ENCODE measurements at places on chromosomes 4 and X. TPM values are rescaled to one million over a fixed set of nuclear protein-coding genes. Genes with fewer than 3 reads are reported as not detected.

PPP1R2C gene
- not detected for total RNA-seq

STK32B gene
- 1.9 TPM for total RNA-seq

LPAR4 gene
- not detected for total RNA-seq

SPARCL1 gene
- total RNA-seq: 0.72 TPM

FAM50A gene
- 60.5 TPM for total RNA-seq

SOX3 gene
- not detected for total RNA-seq

SLC16A2 gene
- total RNA-seq: 2.1 TPM

VCX3A gene
- not detected for total RNA-seq

SPANXN3 gene
- total RNA-seq: not detected

TXK gene
- total RNA-seq: 0.48 TPM
